Body of pancreas (tissue), 4 donors: ENCODE measurements at places on chromosomes 7 and 10. TPM values are rescaled to one million over a fixed set of nuclear protein-coding genes. Genes with fewer than 3 reads are reported as not detected.

- H3K4me1 ChIP-seq = peaks cover 19% of the 10 kb centered on the region
- H3K27ac ChIP-seq = no peak overlapping the region
- H3K36me3 ChIP-seq = no peaks in the 10 kb centered on the region
- peak; percentile 56 for DNase-seq
- no peaks in the 10 kb centered on the region for H3K27me3 ChIP-seq
These were observed 157.3 kb downstream of the NOC3L start for GRCh38 chr10:94205396-94205831.

PRXL2A gene
- 40.7 TPM for total RNA-seq

TMEM178B gene
- total RNA-seq = 1.0 TPM

- H3K27me3 ChIP-seq = no peaks in the 10 kb centered on the region
- no peak overlapping the region for H3K4me3 ChIP-seq
- H3K4me1 ChIP-seq = peaks cover 3% of the 10 kb centered on the region
- no peak for DNase-seq
- H3K27ac ChIP-seq = no peak overlapping the region
- no peaks in the 10 kb centered on the region for H3K36me3 ChIP-seq
These were observed 103.5 kb upstream of the PDLIM1 start for GRCh38 chr10:95394161-95394880.

GRCh38 chr10:130615457-130615856, 479.3 kb downstream of the GLRX3 start:
- no peak overlapping the region for H3K27ac ChIP-seq
- H3K4me3 ChIP-seq = no peak overlapping the region
- no peaks in the 10 kb centered on the region for H3K27me3 ChIP-seq
- DNase-seq = no peak

GRCh38 chr7:30363778-30364563, 79.6 kb downstream of the ZNRF2 start:
- no peaks in the 10 kb centered on the region for H3K36me3 ChIP-seq
- no peaks in the 10 kb centered on the region for H3K4me1 ChIP-seq
- no peaks in the 10 kb centered on the region for H3K27me3 ChIP-seq
- H3K4me3 ChIP-seq = no peak overlapping the region
- no peak overlapping the region for H3K27ac ChIP-seq

GRCh38 chr7:113454597-113455169, 336.3 kb upstream of the SMIM30 start:
- H3K27me3 ChIP-seq = no peaks in the 10 kb centered on the region
- no peaks in the 10 kb centered on the region for H3K36me3 ChIP-seq
- DNase-seq = no peak
- H3K4me3 ChIP-seq = no peak overlapping the region
- H3K4me1 ChIP-seq = no peaks in the 10 kb centered on the region

DNA sequence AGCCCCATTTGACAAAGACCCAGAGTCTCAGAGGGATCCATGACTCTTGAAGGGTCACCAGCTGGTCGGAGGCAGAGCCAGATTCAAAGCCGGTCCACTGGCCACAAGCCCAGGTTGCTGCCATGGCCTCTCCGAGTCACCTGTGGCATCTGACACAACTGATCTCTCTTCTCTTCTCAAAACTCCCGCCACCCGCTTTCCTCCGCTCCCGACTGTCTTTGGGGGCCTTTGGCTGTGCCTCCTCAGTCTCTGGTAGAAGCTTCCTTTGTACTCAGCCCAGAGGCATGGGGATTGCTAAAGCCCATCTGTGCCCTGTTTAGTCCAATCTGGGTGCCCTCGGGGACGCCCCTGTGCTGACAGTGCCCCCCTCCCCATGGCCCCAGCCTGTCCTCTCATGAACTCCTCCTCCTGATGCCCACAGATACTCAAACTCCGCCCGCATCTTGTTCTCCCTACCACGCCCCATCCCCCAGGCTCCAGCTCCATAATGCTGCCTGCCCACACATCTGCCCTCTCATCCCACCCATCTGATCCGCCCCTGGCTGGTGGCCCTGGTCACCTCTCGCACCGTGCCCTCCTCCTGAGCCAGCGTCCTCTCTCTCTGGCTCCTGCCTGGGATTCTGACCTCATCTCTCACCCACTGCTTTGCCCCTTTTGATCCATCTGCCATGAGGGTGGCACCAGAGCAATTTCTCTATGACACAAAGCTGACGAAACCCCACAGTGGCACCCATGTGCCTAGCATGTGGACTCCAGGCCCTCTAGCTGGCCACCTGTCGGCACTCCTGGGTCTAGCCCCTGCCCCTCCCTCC, 150.6 kb downstream of the SLIT1 start:
- H3K27me3 ChIP-seq = no peaks in the 10 kb centered on the region
- no peaks in the 10 kb centered on the region for H3K36me3 ChIP-seq
- peaks cover 10% of the 10 kb centered on the region for H3K4me1 ChIP-seq
- DNase-seq = no peak
- H3K4me3 ChIP-seq = no peak overlapping the region
- no peak overlapping the region for H3K27ac ChIP-seq

GRCh38 chr10:131267814-131268095, 43.8 kb downstream of the TCERG1L start:
- DNase-seq = no peak
- no peaks in the 10 kb centered on the region for H3K27me3 ChIP-seq
- H3K36me3 ChIP-seq = no peaks in the 10 kb centered on the region
- H3K4me1 ChIP-seq = peaks cover 10% of the 10 kb centered on the region

INMT gene
- 48.1 TPM for total RNA-seq

DNA sequence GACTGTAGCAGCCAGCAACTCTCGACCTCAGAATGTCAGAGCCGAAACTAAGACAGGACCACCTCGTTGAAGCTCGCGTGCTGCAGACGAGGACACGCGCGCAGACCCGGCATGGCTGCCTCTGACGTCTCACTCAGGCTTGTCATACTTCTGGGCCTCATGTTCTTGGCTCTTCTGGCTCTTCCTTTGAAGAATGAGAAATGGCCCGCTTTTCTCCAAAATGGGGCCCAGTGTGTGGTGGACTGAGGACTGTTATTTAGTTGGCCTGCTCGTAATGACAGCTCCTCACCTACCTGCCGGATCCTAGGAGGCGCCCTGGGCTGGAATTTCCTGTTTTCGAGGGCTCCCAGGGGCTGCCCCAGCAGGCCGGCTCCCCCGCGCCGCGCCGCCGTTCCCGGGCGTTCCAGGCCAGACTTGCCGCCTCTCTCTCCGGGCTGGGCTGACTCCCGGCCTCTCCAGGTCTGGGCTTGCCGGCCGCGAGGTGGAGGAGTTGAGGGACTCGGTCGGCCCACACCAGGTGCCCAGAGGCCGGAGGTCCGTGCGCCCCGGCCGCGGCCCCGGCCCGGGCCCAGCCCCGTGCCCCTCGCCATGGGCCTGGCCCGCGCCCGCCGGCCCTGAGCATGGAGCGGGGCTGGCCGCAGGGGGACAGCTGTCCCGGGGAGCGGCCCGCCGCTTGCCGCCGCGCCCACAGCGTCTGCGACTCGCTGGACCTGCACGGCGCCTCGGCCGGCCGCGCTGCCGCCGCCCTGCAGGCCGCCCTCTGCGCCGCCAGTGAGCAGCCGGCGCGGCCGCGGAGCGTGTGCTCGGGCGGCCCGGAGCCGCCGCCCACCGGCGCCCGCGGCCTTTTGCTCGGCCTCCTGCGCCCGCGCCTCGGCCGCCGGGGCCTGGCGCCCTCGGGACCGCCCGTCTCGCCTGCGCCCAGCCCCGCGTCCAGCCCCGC, 28.1 kb downstream of the AGAP3 start:
- peaks cover 11% of the 10 kb centered on the region for H3K36me3 ChIP-seq
- no peaks in the 10 kb centered on the region for H3K27me3 ChIP-seq
- H3K4me3 ChIP-seq = no peak overlapping the region
- H3K27ac ChIP-seq = peak overlapping the region; percentile 35

DNA sequence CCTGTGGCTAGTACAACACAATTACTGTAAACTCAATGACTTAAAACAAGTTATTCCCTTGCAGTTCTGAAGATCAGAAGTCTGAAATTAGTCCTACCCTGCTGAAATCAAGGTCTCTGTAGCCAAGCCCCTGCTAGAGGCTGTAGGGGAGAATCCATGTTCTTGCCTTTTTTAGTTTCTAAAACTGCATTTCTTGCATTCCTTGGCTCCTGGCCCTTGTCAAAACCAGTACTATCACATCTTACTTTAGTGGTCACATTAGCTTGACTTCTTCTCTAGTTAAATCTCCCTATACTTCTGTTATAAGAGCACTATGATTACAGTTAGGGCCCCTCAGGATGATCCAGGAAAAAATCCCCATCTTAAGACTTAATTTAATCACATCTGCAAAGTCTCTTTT, 567.0 kb downstream of the GFRA1 start:
- H3K27ac ChIP-seq = no peak overlapping the region
- H3K4me3 ChIP-seq = no peak overlapping the region
- H3K36me3 ChIP-seq = no peaks in the 10 kb centered on the region
- no peak for DNase-seq
- no peaks in the 10 kb centered on the region for H3K27me3 ChIP-seq

DNA sequence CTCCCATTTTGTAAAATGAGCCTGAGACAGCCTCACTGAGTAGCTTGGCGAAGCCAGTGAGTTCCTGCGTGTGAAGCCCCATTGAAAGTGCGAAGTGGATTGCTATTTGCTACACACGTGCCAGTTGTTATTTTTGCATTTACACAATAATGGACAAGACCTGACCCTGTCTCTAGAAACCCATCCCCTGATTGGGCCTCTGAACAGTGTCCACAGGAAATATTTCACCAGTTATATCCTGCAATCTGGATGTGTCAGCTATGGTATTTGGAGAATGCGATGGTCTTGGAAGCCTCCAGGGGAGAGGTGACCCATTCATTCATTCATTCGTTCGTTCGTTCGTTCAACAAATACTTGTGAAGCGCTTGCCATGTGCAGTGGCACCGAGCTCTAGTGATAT, 37.1 kb downstream of the COL13A1 start:
- no peak for DNase-seq
- no peak overlapping the region for H3K4me3 ChIP-seq
- no peaks in the 10 kb centered on the region for H3K36me3 ChIP-seq
- no peak overlapping the region for H3K27ac ChIP-seq
- no peaks in the 10 kb centered on the region for H3K4me1 ChIP-seq
- no peaks in the 10 kb centered on the region for H3K27me3 ChIP-seq

SFTPA1 gene
- total RNA-seq = not detected

- DNase-seq = no peak
- no peak overlapping the region for H3K27ac ChIP-seq
- H3K27me3 ChIP-seq = no peaks in the 10 kb centered on the region
These were observed 665.4 kb upstream of the PHF14 start for GRCh38 chr7:10308276-10308675.

- DNase-seq = no peak
- H3K4me3 ChIP-seq = no peak overlapping the region
- no peaks in the 10 kb centered on the region for H3K27me3 ChIP-seq
- H3K4me1 ChIP-seq = no peaks in the 10 kb centered on the region
- no peaks in the 10 kb centered on the region for H3K36me3 ChIP-seq
- no peak overlapping the region for H3K27ac ChIP-seq
These were observed 36.8 kb downstream of the NACAD start for GRCh38 chr7:45052011-45052410.

GRCh38 chr10:108104551-108105156, 940.1 kb upstream of the SORCS1 start:
- H3K4me3 ChIP-seq = no peak overlapping the region
- no peaks in the 10 kb centered on the region for H3K27me3 ChIP-seq
- H3K4me1 ChIP-seq = no peaks in the 10 kb centered on the region
- H3K27ac ChIP-seq = no peak overlapping the region
- no peaks in the 10 kb centered on the region for H3K36me3 ChIP-seq

DNA sequence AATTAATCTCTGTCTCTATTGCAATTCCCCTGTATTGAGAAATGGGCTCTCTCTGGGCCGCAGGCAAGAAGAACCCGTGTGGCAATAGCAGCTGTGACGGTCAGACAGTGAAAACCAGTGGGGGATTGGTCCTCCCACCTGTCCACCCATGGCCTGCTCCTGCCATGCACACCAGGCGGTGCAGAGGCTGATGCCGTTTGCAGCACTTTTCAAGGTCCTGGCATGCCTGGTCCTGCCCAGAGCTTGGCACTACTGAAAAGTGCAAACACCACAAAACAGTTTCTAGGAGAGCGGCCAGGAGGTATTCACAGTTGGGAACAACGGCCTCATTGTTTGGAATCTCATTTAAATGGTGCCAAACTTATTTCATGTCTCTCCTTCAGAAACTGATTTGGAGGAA, 41.5 kb downstream of the PSPH start:
- DNase-seq = peak; percentile 79
- H3K27ac ChIP-seq = peak overlapping the region; percentile 79
- H3K4me1 ChIP-seq = peaks cover 32% of the 10 kb centered on the region
- no peaks in the 10 kb centered on the region for H3K36me3 ChIP-seq
- no peaks in the 10 kb centered on the region for H3K27me3 ChIP-seq

ZNF107 gene
- 2.3 TPM for total RNA-seq

GRCh38 chr7:21538936-21539495, 3.8 kb upstream of the DNAH11 start:
- H3K4me3 ChIP-seq = no peak overlapping the region
- H3K27ac ChIP-seq = no peak overlapping the region
- DNase-seq = no peak
- H3K27me3 ChIP-seq = no peaks in the 10 kb centered on the region
- H3K36me3 ChIP-seq = no peaks in the 10 kb centered on the region
- H3K4me1 ChIP-seq = peaks cover 15% of the 10 kb centered on the region

CDHR3 gene
- total RNA-seq = 14.8 TPM

OSBPL3 gene
- 8.2 TPM for total RNA-seq
